ENCODE measurements at places on chromosomes 4 and X.

GRCh38 chr4:28565396-28565795, 1704.8 kb downstream of the STIM2 start:
- no peak for DNase-seq

DNA sequence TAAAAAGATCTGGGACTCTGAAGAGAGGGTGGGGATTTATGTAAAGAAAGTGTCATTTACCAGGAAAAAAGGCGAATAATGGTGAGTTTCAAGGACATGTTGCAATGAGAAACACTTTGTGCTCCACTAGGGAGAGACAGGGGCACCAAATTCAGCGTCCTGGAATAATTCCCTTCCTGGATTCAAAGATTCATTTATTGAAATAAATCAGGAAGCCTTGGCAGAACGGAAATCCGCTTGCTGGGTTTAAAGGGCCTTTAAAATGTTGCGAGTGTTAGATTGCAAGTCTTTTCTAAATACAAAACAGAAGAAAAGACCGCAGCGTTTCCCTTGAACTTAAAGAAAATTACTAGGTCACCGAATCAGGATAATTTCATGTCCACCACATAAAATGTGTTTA, 3.8 kb upstream of the ZIC3 start:
- no peak for DNase-seq

- peak; percentile 24 for DNase-seq
Observed at GRCh38 chr4:1113311-1114009, at the start of gene RNF212. RNF212 (minus strand) TSS chr4:1113564; CDS start chr4:1113464, 100 bp downstream.

DNA sequence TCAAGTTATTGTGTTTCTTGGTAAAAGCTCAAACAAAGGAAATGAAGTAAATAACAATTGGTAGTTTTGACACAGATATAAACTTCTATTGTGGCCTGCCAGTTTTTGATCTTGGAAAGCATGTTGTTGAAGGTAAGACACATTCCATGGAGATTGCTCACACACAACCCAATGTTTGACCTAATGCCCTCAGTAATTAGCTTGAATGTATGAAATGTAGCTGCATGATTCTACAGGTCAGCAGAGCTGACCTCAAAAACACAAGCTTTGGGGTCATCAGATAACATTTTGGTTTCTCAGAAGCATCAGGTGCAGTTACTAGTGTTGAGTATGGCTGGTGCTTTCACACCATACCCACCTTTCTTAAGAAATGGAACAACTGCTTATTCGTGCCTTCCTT, 16.5 kb downstream of the GPR173 start:
- no peak for DNase-seq

GRCh38 chr4:158630893-158631292, 40.8 kb downstream of the C4orf46 start:
- no peak for DNase-seq

DNA sequence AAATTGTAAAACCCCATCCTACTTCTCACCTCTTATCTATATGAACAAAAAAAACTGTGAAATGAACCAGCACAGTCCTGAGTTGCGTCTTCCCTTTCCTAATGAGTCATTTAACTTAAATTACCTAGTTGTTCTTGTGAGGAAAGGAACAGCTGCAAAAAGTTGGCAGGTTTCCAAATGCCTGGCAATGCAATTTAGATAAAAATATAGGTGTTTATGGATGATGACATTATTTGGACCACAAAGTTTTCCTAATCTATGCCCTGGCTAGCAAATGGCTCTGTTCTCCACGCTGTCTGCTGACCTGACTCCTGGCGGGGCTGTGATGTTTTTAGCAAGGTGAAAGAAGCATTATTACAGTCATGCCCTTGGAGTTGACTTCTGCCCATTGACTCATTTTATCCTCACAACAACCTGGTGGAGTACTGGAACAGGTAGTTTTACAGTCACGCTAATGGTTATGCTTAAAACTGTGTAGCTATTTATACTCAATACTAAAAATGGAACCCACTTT, 29.8 kb upstream of the RELL1 start:
- DNase-seq = peak; percentile 80

GRCh38 chr4:188296331-188296730, 157.1 kb downstream of the TRIML1 start:
- DNase-seq = no peak

DNA sequence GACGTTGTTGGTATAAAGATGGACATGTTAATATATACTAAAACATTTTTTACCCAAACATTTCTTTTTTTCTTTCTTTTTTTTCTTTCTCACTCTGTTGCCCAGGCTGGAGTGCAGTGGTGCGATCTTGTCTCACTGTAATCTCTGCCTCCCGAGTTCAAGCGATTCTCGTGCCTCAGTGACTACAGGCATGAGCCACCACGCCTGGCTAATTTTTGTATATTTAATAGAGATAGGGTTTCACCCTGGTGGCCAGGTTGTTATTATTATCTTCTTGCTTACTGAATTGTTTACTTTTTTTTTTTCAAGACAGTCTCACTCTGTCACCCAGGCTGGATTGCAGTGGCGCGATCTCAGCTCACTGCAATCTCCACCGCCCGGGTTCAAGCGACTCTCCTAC, 68.8 kb downstream of the HOPX start:
- DNase-seq = no peak
